ENCODE measurements at places on chromosomes 16 and 17.

GRCh38 chr17:17647524-17648178, 33.6 kb upstream of the RAI1 start:
- no peak for DNase-seq

DNA sequence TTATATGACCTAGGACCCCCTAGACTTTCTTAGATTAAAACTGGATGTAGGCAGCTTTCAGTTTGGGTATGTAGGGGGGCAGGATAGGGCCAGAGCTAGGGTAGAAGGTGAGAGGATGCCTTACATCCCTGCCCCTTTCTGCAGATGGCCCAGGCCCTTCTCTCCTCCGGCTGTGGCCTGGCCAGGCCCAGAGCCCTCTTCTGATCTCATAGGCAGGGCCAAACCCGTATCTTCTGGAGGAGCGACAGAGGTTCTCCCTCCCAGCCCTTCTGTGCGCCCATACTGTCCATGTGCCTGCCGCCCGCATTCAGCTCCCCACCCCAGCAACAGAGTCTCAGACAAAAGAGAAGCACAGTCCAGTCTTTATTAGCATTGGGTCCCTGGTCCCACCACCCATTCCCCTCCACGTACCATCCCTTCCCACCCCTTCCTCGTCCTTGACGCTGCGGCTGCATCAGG, 2.0 kb upstream of the TSPOAP1 start:
- no peak for DNase-seq

GRCh38 chr17:69406941-69407340, 7.6 kb upstream of the MAP2K6 start:
- peak; percentile 17 for DNase-seq

GRCh38 chr17:47797797-47798196, 23.8 kb downstream of the OSBPL7 start:
- peak; percentile 19 for DNase-seq

- no peak for DNase-seq
Measured at GRCh38 chr16:26212599-26212998, 520.8 kb downstream of the HS3ST4 start.

DNA sequence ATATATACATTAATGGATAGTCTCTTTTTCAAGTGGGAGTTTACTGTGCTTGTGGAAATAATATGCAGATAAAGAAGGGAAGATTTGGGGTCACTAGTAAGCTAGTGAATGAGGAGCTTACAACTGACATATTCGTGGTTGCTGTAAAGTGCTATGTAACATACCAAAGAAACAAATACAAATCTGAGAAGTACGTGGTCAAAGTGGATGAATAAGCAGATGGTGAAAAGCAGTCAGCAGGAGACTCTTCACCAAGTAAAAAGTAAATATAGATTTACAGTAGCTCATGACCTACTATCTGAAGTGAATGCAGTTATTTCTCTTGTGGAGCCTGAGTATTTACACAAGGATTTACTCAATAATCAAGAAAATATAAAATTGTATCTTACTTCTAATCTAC, 136.6 kb upstream of the ELAC2 start:
- no peak for DNase-seq

- peak; percentile 87 for DNase-seq
Measured at GRCh38 chr17:27489045-27489715, 32.9 kb downstream of the KSR1 start.

DNA sequence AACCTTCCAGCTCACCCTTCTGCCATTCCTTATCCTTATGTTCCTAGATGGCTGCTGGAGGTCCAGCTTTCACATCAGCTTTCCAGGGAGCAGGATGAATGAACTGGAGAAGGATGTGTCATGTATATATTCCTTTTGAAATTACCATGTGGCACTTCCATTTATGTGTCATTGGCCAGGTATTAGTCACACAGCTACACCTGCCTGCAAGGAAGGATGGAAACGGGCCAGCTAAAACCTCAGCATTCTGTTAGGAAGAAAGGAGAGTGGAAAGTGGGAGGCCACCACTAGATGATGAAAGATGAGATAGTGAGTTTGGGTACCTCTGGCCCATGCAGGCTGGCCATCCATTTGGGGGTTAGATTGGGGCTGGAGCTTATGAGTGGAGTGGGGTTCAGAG, 67.5 kb downstream of the KSR1 start:
- DNase-seq: no peak

- DNase-seq: no peak
Measured at GRCh38 chr17:71970312-71970711, 150.5 kb upstream of the SOX9 start.

DNA sequence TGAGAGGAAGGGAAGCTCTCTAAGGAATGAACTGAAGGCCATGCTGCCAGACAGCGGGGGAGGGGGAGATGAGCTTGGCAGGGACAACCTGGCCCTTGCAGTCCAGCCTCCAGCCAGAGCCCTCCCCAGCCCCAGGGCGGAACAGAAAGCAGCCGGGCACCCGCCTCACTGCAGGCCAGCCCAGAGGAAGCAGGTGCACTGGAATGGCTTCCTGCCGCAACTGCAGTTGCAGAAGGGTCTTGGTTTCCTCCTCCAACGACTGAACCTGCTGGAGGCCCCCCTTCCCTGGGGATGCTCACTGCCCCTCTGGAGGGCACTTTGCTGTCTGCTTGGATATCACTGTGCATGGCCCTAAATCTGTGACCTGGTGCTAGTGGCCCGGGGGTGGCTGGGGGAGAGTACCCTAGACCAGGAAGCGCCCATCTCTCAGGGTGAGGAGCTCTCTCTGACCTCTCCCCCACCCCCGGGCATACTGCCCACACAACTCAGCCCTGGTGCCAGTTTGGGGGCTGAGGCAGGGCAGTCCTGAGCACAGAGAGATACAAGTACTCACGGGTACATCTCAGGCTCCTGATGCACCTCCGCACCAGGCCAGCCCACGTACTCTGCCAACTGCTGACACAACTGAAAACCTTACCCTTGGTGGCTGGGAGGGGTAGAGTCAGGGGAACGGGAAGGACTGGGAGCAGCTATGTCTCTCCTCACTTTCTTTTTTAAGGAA, 41.1 kb downstream of the MYO18A start:
- DNase-seq: no peak

GRCh38 chr17:17842111-17842876, 5.5 kb upstream of the SREBF1 start:
- no peak for DNase-seq

GRCh38 chr16:26317885-26318284, 626.1 kb downstream of the HS3ST4 start:
- no peak for DNase-seq

DNA sequence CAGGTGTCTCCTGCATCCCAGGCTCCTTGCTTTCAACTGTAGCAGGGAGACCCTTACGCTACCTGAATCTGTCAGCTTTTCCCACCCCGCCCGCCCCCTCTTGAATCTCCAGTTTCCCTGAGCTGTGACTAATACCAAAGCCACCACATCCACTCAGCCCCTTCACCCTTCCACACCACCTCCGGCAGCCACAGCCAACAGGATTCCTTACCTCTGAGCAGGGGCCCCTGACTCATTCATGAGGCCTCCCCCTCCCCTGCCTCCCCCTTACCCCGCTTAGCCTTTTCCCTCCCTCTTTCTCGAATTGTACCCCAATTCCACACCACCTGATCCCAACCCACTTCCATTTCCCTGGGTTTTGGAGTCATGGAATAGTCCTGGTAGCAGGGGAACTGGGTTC, 2.3 kb downstream of the STX1B start:
- no peak for DNase-seq

- no peak for DNase-seq
Measured at GRCh38 chr17:17906418-17907215, 65.6 kb downstream of the TOM1L2 start.

DNA sequence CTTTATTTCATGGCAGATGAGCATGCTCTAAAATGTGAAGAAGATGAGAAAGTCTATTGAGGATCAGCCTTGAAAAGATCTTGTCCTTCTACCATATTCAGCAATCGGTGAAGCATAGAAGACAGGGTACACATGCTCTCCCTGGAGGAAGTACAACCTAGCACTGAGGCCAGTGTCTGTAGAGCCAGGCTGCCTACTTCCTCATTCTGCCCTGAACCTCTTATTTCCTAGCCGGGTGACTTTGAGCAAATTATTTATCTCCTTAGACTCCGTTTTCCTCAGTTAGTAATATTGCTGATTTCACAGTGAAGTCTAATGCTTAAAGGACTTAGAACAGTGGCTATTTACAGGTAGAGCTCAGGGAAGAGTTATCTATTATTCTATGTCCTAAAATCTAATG, 58.4 kb downstream of the TMEM100 start:
- no peak for DNase-seq

GRCh38 chr17:81513753-81514488, 1.3 kb upstream of the ACTG1 start:
- DNase-seq: peak; percentile 80

DNA sequence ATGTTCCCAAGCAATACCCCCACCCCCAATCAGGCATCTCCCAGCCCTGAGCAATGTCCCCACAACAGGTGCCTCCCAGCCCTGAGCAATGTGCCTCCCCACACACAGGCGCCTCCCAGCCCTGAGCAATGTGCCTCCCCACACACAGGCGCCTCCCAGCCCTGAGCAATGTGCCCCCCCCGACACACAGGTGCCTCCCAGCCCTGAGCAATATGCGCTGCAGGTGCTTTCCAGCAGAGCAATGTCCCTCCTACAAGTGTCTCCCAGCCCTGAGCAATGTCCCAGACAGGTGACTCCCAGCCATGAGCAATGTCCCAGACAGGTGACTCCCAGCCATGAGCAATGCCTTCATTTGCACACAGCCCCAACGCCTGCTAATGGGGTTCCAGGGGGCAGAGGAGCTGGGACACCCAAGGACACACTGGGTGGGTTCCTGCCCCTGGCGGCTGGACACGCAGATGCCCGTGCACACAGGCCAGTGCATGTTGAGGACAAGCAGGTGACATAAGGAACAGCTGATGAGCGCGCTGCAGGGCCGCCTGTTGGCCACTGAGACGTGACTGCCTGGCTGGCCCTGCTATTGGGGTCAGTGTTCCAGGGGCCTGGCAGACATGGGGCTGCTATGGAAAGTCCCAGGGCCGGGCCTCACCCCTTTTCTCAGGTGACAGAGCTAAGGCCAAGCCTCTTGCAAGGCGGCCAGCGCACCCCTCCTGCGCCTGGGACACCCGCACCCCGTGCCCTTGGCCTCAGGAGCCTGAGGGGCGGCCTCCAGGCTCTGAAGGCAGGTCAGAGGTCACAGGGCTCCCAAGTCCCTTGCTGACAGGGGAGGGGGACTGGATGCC, 26.9 kb upstream of the PABPN1L start:
- no peak for DNase-seq

DNA sequence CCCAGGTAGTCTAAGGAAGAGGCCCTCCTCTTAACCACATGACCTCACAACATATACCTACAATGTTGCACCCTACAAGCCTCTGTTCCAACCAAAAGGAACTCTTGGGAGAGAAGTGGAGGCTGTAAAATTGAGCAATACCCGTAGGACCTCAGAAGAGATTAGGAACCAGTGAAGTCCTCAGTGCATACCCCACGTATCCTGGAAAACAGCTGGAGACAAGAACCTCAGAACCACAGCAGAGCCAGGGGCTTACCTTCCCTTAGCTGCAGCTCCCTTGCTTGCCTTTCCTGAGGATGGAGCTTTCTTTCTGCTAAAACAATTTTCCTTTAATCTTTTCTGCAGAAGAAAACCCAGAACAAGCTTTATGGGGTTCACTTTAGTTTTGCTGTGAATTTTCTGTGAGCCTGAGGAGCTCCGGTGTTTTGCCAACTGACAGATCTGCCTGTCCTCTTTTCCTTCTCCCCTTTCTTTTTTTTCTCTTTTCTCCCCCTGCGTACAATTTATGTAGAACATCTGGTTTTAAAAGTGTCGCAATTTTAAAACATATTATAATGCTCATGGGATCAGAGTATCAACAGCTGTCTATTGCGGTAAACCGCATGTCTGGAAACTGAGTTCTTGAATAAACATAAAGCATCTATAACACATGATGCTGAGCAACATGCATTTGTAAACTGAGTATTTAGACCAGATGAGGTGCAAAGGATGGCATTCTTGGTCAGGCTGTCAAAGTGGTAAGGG, 226.4 kb upstream of the MAF start:
- peak; percentile 91 for DNase-seq

GRCh38 chr16:11976850-11977375, 379 bp downstream of the SNX29 start:
- DNase-seq: no peak

DNA sequence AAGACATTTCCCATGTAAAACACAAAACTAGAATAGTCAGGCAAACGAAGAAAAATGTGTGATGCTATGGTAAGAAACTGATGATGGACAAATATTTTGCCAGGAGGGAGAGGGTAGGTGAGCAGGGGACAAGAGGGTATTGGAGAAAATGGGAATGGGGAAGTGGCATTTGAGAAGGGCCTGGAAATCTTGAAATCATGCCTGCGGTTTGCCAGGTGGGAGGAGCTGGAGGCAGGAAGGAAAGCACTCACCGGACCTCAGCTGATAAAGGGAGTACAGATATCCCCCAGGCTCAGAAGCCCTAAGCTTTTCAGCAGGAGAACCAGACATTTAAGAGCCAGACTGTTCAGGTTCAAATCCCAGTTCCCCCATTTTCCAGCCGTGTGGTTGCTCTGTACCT, 103.6 kb downstream of the GSG1L start:
- no peak for DNase-seq

DNA sequence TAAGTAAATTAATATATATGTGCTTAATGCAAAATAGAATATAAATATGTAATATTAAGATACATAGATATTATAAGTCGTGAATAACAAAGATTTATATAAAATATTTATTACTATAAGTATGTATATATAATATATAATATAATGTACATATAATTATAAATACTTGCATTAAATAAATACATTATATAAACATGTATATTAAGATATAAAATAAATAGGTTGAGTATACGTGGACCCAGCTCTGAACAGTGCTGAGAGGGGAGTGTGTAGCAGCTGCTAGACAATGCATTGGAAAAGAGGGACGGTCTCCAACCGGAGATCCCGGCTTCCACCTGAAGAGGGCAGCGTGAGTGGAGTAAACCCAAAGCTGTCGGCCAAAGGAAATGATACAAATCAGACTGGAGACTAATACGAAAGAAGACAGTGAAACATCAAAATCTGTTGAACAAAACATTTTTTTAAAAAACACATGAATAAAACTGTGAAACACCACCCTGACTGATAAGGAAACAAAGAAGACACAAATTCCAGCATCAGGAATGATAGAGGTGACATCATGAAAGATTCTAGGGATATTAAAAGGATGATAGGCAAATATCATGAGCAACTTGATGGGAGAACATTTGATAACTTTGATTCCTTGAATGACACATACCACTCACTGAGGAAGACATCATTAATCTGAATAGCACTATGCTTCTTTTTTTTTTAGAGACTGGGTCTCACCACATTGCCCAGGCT, 125.4 kb upstream of the CHMP6 start:
- DNase-seq: peak; percentile 64

DNA sequence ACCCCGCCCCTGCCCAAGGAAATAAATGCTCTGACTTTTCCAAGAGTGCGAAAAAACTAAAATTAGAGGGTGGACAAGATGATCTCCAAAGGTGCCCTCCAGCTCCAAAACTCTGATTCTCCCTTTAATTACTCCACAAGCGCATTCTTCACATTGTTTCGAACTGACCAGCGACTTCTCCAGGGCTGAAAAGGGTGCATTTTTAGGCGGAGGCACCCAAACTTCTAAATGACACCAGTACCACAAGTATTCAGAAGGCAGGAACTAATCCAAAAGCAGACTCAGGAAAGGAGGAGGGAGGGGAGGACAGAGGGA, 750 bp downstream of the ZFHX3 start:
- no peak for DNase-seq

GRCh38 chr17:6843241-6843880, 11.8 kb upstream of the TEKT1 start:
- DNase-seq: peak; percentile 55

- DNase-seq: no peak
Measured at GRCh38 chr17:58344791-58345157, 7.2 kb downstream of the SUPT4H1 start.

- peak; percentile 34 for DNase-seq
Measured at GRCh38 chr16:4415538-4416199, 727 bp downstream of the CORO7 start.
